ENCODE measurements at places on chromosomes 13 and 19.

DNA sequence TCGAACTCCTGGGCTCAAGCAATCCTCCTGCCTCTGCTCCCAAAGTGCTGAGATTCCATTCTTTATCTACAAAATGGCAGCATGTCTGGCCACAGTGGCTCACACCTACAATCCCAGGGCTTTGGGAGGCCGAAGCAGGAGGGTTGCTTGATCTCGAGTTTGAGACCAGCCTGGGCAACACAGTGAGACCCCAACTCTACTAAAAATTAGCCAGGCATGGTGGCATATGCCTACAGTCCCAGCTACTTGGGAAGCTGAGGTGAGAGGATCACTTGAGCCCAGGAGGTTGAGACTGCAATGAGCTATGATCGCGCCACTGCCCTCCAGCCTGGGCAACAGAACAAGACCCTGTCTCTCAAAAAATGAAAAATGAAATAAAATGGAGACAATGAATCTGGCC, 6.1 kb downstream of the NAPA start:
- DNase-seq, result no peak

GRCh38 chr13:61913183-61913582, 497.5 kb upstream of the PCDH20 start:
- no peak for DNase-seq

GRCh38 chr13:48318821-48319511, 15.4 kb downstream of the RB1 start:
- DNase-seq, result no peak

GRCh38 chr13:67650471-67650870, 420.3 kb upstream of the PCDH9 start:
- no peak for DNase-seq

GRCh38 chr19:45848922-45849321, 14.0 kb downstream of the SYMPK start:
- DNase-seq, result no peak

DNA sequence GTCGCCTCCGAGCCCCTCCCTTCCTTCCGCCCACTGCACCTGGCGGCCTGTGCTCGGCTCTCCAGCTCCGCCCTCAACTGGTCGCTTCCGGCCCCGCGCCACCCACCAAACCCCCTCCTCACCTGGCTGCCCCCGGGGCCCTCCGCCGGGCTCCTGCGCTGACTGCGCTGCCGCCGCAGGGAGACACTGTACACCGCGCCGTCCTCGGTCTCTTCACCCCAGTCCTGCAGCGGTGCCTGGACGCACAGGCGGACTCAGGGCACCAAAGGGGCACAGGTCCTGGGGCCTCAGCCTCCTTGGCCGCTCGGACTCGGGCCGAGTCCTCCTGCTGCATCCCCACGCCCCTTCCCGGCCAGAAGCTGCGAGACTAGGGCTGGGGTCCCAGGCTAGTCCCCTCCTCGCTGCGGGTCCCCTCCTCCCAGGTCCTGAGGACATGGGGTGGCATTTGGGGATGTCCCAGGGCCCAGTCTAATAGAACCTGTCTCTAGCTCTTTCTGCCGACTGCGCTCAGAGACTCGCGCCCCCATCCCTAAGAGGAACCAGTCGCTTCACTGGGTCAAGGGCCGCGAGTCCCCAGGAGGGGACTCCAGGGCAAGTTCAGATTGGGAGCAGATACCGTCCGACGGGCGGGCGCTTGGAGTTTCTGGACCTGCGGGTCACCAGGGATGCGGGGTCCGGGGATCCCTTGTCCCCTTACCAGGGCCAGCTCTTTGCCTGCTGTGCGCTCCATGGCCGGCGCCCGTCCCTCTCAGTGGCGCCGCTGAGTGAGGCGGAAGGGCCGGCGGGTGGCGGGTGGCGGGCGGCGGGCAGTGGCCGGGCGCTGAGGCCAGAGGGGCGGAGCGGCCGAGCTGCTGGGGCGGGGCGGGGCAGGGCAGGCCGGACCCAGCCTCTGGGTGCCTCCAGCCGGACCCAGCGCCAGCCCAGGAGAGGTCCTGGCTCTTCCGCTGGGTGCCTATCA, at the start of gene RGL3:
TSS of gene RGL3 (minus strand) at position 766 of the 958 bp plus-strand sequence. CDS start at position 730, 36 bp downstream.
- no peak for DNase-seq

- DNase-seq, result peak; percentile 84
These were observed 40.7 kb upstream of the MEDAG start for GRCh38 chr13:30865123-30866049.

DNA sequence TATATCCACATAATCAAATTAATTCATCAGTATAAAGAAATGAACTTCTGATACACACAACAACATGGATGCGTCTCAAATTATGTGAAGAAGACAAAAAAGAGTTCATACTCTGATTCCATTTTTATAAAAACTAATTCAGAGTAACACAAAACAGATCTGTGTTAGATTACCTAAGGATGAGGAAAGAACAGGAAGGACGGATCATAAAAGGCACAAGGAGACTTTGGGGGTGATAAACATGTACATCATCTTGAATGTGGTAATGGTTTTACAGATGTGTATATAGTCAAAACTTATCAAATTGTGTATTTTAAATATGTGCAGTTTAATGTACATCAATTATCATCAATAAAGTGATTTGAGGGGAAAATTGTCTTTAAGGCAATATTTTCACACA, 59.9 kb upstream of the DOCK9 start:
- no peak for DNase-seq

- no peak for DNase-seq
These were observed 70.4 kb upstream of the FARP1 start for GRCh38 chr13:98072476-98072875.

DNA sequence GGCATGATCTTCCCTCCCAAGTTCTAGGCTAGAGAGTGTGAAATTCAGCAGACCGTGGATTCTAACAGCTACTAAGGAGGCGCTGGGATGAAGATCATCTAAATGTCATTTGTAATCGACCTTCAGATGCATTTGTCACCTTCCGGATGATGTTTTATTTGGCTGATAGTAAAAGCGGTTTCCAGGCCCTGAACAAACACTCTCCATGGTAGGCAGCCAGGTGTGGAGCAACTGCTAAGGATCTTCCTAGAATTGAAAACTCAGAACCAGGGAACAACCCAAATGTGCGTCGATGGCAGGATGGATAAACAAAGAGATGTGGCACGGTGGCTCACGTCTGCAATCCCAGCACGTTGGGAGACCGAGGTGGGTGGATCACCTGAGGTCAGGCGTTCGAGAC, 107.2 kb upstream of the CACNA1A start:
- DNase-seq, result no peak

DNA sequence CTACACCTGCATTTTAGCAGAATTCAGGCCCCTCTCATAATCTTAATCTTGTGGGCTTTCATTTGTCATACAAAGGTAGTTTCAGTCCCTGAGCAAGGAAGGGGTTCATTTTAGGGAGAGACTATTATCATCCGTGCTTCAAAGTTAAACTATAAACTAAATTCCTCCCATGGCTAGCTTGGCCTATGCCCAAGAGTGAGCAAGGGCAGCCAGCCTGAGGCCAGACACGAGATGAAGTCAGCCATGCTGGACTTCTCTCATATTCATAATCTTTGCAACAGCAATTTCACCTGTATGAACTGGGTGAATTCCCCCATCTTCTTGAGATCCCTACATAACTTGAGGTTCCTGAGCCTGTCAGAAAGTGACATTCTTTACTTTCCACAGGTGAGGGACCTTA, 13.0 kb downstream of the ERICH4 start:
- no peak for DNase-seq

GRCh38 chr13:101424381-101425155, 8.3 kb upstream of the NALCN start:
- DNase-seq, result no peak

DNA sequence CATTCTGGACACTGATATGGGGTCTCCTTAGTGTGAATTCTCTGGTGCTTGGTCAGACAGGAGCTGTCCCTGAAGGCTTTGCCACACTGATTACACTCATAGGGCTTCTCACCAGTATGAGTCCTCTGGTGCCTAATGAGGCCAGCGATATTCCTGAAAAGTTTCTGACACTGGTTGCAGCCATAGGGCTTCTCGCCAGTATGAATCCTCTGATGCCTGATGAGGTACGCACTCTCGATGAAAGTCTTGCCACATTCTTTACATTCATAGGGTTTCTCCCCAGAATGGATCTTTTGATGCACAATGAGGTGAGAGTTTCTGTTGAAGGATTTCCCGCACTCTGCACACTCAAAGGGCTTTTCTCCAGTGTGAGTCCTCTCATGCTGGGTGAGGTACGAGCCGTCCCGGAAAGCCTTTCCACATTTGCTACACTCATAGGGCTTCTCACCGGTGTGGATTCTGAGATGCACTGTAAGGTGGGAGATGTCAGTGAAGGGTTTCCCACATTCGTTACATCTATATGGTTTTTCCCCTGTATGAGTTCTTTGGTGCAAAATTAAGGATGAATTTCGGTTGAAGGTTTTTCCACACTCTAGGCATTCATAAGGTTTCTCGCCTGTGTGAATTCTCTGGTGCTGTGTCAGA, 22.4 kb downstream of the ZNF329 start:
- DNase-seq, result no peak

DNA sequence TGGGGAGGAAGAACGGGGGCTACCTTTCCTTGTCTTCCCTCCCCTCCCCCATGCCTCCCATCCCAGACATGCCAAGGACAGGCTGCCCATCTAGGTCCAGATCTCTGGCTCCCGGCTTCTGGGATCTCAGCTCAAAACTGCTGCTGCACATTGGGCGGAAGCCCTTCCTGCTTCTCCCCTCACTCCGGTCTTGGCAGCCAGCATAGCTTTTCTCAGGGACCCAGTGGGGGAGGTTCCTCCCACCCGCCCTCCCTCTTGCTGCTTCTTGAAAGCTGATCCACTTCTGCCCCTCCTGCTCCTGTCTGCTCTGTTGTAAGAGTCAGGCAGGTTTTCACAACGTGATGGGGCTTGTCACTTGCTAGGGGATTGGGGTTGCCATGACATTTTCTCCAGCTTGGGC, 21.7 kb upstream of the RNF17 start:
- DNase-seq, result peak; percentile 20

DNA sequence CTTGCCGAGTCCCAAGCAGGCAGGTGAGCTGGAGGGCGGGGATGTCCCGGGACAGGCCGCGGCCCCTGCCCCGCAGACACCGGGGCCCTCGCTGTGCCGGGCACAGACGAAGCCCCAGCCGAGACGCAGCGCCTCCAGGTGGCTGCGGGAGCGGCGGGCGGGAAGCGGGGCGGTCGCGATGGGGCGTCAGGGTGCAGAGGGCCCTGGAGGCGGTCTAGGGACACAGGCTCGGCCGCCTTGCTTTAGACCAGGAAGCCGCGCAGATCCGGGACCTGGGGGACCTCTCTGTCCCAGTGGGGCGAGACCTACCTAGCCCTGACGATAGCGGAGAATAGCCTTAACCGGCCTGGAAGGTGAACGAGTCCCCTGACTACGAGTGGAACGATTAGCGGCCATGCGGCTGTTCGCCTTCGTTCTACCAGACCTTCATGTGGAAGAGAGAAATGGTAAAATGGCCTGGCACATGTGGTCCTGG, 4.2 kb upstream of the ZNF564 start:
- no peak for DNase-seq

DNA sequence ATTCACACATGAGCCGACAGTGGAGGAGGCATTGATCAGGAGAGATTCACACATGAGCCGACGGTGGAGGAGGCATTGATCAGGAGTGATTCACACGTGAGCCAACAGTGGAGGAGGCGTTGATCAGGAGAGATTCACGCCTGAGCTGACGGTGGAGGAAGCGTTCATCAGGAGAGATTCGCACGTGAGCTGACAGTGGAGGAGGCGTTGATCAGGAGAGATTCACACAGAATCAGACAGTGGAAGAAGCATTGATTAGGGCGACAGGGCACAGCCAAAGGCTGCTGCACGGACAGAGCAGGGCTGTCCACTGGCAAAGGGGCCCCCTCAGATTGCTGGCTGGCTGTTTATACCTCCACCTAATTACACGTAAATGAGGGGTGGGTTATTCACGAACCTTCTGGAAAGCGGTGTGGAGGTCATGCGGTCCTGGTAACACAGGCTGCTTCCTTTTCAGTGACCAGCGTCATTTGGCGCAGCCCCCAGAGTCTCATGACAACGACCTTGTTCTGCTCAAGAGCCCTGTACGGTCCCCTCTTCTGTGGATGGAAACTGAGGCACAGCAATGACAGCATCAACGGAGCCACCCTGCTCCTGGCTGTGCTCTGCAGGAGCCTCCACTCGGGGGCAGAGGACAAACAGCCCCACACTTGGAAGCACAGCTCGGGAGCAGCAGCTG, 50.6 kb upstream of the GAS6 start:
- no peak for DNase-seq

DNA sequence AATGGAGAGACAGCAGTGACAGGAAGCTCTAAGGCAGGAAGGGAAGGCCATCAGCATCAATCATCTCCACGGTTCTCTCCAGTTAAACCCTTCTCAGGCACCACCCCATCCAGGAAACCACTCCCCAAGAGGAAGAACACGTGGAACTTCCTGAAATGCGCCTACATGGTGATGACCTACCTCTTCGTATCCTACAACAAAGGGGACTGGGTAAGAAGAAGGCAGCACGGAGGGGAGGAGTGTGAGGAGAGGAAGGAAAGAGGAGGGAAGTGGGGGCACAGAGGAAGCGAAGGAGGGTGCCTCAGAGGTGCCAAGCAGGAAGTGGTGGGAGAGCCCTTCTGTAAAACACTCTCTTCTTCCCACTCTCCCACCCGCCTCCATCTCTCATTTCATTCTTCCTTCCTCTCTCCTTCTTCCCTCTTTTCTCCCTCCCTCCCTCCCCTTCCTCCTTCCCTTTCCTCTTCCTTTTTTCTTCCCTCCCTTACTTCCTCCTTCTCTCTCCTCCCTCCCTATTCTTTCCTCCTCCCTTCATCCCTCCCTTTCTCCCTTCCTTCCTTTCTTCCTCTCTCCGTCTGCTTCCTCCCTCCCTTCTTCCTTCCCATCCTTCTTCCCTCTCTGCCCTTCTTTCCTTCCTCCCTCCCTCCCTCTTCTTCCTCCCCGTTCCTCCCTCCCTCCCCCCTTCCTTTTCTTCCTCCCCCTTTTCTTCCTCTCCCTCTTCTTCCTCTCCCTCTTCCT, 12.6 kb downstream of the ZSCAN5A start:
- no peak for DNase-seq

- no peak for DNase-seq
These were observed 20.6 kb upstream of the OLFM2 start for GRCh38 chr19:9956956-9957355.

- no peak for DNase-seq
These were observed 34.5 kb downstream of the SPRY2 start for GRCh38 chr13:80306337-80306972.

GRCh38 chr13:93554514-93554913, 327.9 kb downstream of the GPC6 start:
- DNase-seq, result no peak

GRCh38 chr13:59103004-59103768, 1060.5 kb downstream of the DIAPH3 start:
- no peak for DNase-seq

GRCh38 chr19:18460900-18461299, 23.0 kb upstream of the ISYNA1 start:
- DNase-seq, result no peak

- no peak for DNase-seq
These were observed 676.7 kb downstream of the PCDH9 start for GRCh38 chr13:66553391-66553790.

DNA sequence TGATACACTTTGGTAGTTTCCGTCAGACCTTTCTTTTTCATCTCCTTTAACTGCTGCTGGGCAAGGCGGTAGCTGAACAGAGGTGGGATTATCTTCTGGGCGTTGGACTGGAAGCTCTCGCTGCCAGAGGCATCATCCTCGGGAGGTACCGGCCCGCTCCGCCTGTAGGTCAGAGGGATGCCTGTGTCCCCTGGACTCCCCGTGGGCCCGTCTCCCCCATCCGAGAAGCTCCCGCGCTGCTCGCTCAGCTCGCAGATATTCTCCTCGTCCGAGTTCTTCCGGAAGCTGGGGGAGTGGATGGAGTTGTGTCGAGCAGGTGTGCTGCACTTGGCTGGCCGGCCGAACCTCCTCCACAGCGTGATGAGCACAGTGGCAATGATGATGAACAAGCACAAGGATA, 27.7 kb downstream of the THSD1 start:
- no peak for DNase-seq

Data from foreskin keratinocyte (primary cell).